ENCODE measurements at places on chromosomes 7 and 10.

- no peak for DNase-seq
Observed at GRCh38 chr10:15341502-15342128, 29.5 kb downstream of the FAM171A1 start.

- no peak for DNase-seq
Observed at GRCh38 chr7:101596898-101597297, 32.2 kb downstream of the MYL10 start.

DNA sequence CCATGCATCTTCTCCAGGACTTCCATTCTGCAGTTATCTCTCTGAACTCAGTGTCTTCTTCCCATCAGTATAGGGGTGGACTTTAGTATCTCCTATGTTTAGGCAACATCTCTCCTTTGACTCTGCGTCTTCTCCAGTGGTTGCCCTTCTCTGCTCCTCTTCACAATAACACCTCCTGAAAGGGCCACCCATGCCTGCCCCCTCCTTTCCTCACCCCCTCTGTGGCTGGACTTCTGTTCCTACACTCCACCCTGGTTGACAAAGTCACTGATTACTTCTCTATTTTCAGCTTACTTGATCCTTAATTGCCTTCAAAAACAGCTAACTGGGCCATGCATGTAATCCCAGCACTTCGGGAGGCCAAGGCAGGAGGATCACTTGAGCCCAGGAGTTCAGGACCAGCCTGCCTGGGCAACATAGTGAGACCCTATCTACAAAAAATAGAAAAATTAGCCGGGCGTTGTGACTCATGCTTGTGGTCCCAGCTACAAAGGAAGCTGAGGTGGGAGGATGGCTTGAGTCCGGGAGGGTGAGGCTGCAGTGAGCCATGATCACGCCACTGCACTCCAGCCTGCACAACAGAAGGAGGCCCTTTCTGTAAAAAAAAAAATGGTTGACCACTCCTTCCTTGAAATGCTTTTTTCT, 13.7 kb downstream of the SRGN start:
- no peak for DNase-seq

- DNase-seq, result no peak
Observed at GRCh38 chr7:127822822-127823508, 171.0 kb downstream of the SND1 start.

DNA sequence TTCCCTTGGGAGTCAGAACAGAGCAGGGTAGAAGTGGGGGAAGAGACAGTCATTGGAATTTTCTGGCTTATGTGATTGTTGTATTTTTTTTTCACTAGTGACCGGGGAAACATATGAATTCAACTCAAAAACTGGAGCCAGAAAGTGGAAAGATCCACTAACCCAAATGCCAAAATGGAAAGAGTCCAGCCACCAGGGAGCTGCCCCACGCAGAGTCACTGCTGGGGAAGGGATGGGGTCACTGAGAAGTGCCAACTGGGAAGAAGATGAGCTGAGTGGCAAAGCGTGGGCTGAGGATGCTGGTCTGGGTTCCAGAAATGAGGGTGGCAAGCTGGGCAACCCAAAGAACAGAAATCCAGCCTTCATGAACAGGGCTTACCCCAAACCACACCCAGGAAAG, 69.2 kb downstream of the CDHR3 start:
- no peak for DNase-seq

- no peak for DNase-seq
Observed at GRCh38 chr7:116780521-116780920, 81.9 kb upstream of the CAPZA2 start.

- DNase-seq, result no peak
Observed at GRCh38 chr10:75166623-75166972, 44.0 kb upstream of the VDAC2 start.

DNA sequence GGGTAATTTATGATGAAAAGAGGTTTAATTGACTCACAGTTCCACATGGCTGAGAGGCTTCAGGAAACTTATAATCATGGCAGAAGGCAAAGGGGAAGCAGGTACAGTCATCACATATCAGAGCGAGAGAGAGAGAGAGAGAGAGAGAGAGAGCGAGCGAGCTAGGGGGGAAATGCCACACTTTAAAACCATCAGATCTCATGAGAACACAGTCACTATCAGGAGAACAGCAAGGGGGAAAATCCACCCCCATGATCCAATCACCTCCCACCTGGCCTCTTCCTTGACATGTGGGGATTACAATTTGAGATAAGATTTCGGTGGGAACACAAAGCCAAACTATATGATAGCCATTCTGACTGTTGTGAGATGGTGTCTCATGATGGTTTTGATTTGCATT, 576.3 kb downstream of the GFRA1 start:
- no peak for DNase-seq

GRCh38 chr7:155871211-155871610, 58.9 kb upstream of the SHH start:
- DNase-seq, result no peak

GRCh38 chr10:7475046-7475911, 64.4 kb upstream of the SFMBT2 start:
- no peak for DNase-seq

DNA sequence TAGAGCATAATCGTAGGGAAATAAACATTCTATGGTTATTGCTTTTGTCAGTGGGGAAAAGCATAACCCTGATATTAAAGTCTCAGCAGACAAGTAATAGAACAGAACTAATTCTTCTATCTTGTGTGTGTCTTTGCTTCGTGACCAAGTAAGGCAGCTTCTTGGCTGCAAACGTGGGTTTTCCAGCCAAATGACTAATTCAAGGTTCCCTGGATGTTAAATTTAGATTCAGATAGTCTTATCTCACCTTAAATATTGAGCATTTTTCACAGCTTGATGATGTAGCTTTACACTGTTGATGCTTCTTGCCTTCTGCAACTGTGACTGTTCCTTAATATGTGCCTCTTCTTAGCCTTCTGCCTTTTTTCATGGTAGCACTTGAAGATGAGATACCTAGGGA, 113.0 kb downstream of the EXOC4 start:
- no peak for DNase-seq

Data from activated CD4-positive, alpha-beta T cell treated with anti-CD3 and anti-CD28 coated beads, Interleukin-2, amount 50 U/mL, for 24 hours (primary cell).